BE2C (cell line): ENCODE measurements at places on chromosomes 5 and 9.
A peak's percentile ranks its signal among the peaks of the same experiment; 100 is the strongest.

DNA sequence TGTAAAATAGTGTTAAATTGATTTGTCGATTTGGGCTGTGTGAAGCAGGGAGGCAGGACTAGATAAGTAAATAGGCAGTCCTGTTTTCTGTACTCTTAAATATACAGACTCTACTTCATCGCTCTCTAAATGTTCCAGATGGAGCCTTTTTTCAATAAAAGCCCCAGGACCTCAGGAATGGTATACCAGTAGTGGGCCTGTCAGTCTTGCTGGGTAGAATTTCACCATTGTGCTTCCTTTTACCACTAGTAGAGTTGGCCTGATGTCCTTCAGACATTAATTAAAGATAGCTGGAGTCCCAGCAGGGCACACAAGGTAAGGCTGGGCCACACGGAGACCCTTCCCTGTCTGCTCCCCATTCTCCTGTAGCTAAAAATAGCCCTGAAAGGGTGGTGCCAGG lies 6.0 kb downstream of the SNX18 start:
- DNase-seq, result no peak

DNA sequence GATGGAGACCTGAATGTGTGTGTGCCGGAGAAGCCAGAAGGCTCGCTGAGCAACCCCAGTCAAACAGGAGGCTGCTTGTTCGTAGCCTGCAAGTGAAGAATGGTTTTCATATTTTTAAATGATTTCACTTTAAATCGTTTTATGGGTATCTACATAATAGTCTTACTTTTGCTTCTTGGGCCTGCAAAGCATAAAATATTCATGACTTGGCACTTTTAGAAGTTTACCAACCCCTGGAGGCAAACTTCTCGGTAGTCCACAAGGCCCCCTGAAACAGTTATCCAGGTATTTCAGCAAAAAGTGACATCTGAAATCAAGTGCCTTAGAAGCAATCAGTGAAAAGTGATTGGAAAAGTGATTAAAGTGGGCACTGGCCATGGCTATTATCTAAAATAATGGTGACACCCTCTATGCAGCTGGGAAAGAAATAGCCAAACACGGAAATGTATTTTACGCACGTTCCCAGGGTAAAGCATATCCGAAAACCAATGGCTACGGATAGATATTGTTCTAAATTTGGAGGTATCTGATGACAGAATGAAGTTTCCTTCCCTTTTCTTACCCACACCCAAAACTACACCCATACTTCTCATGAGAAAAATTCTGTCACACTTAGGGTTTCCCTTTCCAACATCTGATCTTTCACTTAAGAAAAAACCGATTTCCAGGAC lies 39.0 kb downstream of the RAPGEF1 start:
- no peak for DNase-seq

DNA sequence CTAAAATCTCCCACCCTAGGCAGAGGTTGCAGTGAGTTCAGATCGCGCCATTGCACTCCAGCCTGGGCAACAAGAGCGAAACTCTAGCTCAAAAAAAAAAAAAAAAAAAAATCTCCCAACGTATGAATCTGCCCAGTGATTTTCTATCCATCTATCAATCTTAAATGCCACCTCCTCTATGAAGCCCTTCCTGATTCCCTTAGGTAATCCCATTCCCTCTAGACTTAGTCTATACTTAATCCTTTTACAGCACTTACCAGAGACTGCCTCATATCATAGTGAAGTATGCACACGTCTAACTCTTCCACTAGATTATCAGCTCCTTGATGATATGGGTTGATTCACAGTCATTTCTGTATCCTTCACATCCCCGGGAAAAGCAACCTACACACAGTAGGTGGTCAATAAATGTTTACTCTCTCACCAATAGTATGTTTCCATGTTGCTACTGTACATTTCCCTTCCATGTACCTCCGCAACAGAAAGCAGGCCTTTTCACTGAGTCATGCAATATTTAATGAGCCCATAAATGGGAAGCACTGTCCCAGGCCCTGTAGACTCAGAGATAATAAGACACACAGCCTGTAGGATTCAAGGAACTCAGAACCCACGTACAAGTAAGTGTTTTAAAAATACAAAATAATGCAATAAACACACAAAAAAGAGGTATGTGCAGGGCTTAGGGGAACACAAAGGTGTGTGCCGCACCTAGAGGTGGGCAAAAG lies 1.2 kb downstream of the DROSHA start:
- no peak for DNase-seq

GRCh38 chr9:34996181-34996904 lies 6.8 kb downstream of the DNAJB5 start:
- DNase-seq, result no peak

DNA sequence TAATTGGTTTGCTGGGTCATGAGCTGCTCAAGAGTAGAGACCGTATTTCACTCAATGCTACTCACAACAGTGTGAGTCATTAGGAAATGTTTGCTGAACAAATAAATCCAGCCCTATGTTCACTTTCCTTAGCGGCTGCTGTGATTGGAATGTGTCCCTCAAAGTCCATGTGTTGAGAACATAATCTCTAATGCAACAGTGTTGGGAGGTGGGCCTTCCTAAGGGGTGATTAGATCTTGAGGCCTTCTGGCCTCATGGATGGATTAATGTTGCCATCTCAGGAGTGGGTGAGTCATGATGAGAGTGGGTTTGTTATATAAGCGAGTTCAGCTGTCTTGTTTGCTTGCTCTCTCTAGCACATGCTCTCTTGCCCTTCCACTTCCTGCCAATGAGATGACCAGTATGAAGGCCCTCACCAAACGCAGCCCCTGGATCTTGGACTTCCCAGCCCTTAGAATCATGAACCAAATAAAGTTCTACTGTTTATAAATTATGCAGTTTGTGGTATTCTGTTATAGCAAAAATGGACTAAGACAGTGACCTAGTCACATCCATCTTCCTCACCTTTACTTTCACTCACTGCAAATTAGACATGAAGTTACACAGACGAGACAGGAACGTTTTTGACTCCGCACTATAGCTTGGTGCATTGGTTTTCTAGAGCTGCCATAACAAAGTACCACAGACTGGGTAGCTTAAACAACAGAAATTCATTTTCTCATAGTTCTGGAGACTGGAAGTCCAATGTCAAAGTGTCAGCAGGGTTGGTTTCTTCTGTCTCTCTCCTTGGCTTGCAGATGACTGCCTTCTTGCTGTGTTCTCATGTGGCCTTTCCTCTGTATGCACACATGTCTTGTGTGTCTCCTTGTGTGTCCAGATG lies 50.9 kb upstream of the FAM169A start:
- DNase-seq, result no peak

DNA sequence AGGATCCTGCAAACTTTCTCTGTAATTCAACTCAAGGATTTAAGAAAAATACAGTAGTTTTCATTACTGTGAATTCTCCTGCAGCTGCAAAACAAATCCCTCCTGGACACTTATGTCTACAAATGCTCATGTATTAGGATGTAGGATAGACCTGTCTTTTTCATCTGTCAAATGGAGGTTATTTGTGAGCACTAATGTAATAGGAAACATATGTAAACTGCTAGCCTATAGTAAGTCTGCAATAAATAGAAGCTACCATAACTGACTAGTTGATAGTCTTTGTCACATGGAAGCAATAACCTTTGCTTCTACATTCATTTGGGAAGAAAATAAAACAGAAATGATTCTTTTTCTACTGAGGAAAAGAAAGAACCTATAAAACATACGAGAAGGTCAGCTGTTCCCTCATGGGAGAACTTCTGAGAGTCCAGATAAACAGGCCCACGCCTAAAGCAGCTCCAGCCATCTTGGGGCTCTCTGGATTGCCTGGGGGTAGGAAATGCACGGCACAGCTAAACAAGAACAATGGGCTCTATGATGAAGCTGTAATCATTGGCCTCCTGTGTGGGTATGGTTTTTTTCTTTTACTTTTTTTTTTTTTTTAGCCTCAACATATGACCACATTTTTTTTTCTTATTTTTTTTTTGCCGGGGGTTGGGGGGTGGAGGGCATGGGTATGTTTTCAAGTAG lies 6.2 kb downstream of the KCNV2 start:
- peak; percentile 65 for DNase-seq

DNA sequence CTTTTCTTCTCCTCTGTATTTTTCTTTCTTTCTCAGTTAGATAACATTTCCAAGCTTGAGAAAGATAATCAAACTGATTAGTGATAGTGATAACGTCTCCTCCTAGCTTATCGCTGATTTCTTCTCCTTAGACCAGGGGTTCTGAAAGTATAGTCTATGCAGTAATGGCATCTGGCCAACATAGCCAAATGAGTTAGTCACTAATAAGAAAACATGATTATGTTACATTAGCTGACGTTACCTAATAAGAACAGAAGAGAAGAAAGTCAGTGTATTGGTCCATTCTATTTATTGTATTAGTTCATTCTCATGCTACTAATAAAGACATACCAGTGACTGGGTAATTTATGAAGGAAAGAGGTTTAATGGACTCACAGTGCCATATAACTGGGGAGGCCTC lies 111.2 kb downstream of the STRBP start:
- DNase-seq, result no peak

DNA sequence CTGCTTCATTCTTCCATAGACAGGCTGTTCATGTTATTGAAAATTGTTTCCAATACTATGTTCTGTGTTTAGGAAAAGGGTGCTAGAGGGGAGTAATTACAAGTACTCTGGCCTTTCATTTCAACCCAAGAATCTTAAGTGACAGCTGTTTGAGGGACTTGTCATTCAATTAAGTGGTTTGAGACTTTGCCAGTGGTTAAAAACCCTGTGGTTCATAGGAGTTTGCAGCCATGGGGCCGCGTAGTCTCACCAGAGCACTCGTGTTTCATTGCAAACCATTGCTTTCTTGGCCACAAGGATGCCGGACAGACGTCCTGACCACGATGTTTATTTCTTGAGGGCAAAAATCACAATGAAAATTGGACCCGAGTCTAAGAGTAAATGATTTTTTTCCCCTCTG lies 248.8 kb downstream of the NNT start:
- DNase-seq, result no peak

GRCh38 chr5:145362266-145362665 lies 472.9 kb downstream of the PRELID2 start:
- no peak for DNase-seq

- DNase-seq, result no peak
Measured at GRCh38 chr5:400282-401145, 42.5 kb upstream of the EXOC3 start.

GRCh38 chr5:111689357-111689935 lies 67.5 kb downstream of the NREP start:
- DNase-seq, result no peak

DNA sequence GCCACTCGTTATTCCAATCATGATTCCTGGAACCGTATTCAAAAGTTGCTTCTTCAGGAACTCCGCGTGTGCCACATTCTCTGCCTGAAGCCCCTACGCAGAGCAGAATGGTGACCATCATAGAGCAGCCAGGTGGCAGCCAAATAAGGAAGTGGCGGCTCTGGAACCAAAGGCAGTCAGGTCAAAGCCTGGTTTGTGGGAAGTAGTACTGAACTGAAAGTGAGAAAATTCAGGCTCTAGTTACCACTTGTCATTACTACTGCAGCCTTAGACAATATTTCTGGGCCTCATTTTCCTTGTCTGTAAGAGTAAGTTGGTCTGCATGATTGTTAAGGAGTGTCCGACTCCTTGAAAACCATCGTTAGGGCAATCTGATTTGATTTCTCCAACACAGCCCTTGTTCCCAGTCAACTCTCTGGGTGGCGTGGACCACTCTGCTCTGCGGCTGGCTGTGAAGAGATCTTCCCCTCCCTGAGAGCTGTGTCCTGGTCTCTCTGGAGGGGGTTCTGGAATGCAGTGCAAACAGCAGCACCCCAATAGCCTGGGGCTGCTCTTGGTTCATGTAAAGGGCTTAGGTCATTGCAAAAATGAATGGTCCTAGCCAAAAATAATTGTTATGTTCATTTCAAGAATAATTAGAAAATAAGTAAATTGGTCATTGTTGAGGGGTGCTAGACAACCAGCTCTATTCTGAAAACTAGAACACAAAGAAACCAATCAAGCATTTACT lies 102.4 kb downstream of the MED27 start:
- no peak for DNase-seq

GRCh38 chr5:149824120-149824519 lies 94.0 kb downstream of the PPARGC1B start:
- no peak for DNase-seq

DNA sequence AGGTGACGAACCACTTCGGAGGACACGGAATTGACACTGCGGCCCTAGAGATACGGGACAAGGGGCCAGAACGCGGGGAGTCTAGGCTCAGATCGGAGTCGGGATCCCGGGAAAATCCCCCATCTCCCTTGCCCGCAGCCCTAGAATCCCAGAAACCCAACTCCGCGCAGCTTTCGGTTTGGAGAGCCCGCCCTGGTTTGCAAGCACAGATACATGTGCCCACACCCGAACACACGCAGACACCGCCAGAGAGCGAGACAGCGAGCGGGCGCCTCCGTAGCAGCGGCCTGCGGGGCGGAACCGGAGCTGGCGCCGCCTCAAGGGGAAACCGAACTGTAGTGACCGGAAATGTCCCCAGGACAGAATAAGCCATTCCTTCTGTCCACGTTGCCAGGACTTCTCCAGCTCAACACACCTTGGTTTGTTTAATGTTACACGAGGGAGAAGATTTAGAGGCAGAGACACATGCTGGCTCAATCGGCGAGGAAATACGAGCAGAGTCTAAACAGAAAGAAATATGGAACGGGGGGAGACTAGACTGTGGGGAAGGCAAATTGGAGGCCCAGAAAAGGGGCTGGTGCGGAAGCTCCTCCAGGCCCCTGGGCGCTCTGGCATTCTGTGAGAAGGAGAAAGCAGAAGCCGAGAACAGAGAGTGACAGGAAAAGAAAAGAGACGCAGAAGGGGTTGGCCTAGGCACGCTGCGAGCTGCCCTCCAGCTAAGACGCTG lies 2.9 kb upstream of the PAX5 start:
- DNase-seq, result peak; percentile 51

DNA sequence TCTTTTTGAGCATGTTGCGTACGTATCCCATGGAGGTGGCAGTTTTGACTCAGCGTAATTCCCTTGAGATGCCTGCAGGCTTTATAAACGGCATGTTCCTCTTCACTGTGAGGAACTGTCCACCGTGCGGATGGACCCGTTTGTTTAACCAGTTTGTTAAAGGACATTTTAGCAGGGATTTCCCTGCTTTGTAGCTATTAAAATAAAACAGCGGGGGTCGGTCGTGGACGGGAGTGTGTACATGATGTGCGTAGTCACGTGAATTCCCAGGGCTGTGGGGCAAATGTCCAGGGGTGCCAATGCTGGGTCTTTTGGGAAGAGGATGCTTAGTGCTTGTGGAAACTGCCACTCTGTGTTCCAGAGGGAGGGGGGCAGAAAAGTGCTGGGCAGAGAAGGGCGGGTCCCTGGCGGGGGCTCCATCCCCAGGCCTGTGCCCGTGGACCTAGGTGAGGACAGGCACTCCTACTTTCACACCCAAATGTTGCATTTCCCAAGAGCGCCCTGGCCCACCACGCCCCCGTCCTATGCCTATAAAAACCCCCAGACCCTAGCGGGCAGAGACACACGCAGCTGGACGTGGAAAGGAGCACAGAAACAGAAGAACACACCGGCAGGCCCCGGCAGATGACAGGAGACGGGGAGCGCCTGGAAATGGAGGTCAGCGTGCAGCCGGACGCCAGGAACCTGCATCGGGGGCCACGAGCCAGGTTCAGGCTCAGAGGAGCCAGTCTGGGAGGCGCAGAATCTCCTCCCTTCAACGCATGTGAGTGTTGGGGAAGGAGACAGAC lies 4.0 kb upstream of the TERT start:
- DNase-seq, result no peak

GRCh38 chr9:7242126-7242525 lies 484.4 kb downstream of the KDM4C start:
- no peak for DNase-seq
